Activated T-helper 1 cell treated with anti-CD3 and anti-CD28 coated beads, Interleukin-12 subunit alpha, Interleukin-12 subunit beta, Interleukin-2, Interleukin-4 antibody, amounts not matched to agents 30 ng/mL and 10 ng/mL and 1 ng/mL, durations not matched to agents 14 hours and 24 hours and 36 hours (primary cell): ENCODE measurements at places on chromosomes 7 and 10. TPM values are rescaled to one million over a fixed set of nuclear protein-coding genes. Genes with fewer than 3 reads are reported as not detected.

The PKD2L1 gene
- total RNA-seq: not detected in 2 replicates

The RBP4 gene
- total RNA-seq: not detected in 2 replicates

The ZNF727 gene
- 0.12 TPM in 1 of 2 replicates, not detected in the other for total RNA-seq

The ABCC2 gene
- total RNA-seq: 0.83 and 1.3 TPM in 2 replicates

DNA sequence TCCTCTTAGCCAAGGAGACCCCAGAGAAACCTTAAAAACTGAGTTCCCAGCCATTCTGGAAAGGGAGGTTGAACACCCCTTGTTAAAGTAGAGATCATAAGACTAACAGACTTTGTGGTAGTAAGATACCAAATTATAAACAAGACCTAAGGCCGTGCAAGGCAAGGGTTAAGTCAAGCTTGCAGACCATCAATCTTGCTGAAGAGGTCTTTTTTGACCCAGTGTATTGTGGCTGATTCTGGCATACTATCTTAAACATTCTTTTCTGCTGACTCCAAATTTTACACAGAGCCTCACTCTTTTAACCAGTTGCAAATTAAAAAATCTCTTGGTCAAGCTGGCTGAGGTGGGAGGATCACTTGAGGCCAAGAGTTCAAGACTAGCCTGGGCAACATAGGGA is 1.2 kb upstream of the TBRG4 start:
- DNase-seq: no peak

DNA sequence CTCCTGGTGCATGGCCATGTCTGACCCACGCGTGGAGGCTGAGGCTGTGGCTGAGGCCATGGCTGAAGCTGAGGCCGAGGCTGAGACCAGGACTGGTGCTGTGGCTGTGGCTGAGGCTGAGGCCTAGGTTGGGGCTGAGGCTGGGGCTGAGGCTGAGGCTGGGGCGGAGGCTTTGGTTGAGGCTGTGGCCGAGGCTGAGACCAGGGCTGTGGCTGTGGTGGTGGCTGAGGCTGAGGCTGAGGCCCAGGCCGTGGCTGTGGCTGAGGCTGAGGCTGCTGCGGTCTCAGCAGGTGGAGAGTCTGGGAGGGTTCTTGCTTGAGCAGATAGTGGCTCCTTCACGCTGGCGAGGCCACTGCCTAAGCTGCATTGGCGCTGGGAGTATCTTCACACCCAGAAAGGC is 76.4 kb downstream of the WDR37 start:
- DNase-seq: no peak

DNA sequence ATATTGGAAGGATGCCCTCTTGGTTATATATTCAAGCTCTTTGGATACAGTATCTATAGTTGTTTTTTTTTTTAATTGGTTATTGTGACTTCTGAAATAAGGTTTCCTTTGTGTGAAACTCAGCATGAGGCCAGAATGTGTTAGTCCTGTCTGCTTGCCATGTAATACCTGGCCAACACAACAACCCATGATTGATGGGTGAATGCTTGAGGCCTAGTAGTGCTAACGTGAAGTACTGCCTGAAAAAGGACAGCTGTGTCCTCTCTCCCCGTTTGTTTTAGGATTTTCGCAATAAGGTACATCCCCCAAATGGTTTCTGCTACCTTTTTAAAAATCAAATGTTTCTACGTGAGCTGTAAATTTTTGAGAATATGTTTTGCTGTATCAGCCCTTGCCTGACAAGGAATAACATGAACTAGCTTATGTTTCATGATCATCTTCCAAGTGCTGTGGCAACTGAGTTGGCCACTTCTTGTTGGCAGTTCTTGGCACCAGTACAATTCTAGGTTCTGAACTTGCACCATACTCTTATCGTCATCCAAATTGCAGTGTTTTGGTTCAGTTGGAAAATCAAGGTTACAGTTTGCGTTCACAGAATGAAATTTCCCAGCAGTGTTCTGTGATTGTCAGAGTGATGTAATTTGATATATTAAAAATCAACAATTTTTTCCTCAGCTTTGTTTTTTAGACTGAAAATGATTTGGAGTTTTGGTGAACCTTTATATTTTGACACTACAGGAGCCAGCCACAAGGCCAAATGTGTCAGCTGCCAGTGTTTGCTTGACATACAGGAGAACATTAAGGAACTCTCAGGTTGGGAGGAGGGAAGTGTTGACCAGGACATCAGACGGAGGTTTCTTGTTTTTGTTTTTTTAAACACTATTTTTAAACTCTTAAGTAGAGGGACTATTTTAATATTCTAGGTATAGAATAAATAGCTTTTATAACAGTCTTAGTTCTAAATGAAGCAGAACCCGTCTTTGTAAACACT is 13.5 kb upstream of the ASCC1 start:
- no peak for DNase-seq

DNA sequence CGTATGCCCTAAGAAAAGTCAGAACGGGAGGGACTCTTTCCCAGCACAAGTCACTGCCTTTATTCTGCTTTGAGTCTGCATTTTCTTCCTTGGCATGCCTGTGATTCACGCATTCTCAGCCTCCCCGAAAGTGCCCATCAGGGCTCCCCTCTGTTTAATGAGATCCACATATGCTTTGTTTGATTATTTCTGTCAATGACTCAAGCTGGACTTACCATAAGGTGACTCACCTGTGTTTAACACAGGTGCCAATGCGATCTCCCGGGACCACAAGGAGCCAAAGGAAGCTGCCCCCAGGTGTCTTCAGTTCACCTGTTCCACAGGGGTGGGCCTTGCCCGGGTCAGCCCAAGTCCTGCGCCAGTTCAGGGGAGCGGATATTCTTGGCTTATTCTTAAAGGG is 386.0 kb upstream of the SHH start:
- no peak for DNase-seq

The EBF3 gene
- total RNA-seq: not detected in 2 replicates

DNA sequence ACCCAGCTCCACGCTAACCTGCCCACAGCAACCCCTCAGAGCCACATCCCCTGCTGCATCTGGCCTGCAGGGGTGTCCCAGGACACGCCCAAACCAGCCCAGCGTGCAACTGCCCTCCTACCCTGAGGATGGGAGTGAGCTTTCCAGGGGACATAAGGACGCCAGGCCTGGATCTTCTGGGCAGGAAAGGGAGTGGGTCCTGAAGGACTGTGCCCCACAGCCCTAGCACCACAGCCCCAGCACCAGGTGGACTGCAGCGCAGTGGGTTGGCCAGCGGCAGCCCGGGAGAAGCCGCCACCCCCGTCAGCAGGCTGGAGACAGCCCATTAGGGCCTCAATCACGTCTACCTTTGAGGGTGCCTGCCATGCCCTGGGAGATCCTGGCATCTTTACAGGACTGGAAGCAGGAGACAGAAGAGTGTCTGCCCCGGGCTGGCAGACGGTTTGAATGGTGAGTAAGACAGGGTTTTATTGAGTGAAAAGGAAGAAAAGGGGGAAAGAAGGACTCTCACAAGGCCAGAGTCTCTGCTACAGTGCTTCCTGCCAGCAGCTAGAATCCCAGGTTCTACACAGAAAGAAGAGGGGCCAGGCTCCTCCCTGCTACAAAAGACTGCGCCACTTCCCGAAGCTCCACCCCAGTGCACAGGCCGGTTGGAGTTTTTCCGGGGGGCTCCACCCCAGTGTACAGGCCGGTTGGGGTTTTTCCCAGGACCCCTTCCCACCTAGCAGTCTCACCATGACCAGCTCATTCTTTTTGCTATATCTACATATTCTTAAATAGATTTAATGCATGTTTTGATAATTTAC is 69.8 kb upstream of the KCTD7 start:
- DNase-seq: no peak

The HOXA10 gene
- not detected in 2 replicates for total RNA-seq

The GPC2 gene
- total RNA-seq: 3.9 and 4.8 TPM in 2 replicates

DNA sequence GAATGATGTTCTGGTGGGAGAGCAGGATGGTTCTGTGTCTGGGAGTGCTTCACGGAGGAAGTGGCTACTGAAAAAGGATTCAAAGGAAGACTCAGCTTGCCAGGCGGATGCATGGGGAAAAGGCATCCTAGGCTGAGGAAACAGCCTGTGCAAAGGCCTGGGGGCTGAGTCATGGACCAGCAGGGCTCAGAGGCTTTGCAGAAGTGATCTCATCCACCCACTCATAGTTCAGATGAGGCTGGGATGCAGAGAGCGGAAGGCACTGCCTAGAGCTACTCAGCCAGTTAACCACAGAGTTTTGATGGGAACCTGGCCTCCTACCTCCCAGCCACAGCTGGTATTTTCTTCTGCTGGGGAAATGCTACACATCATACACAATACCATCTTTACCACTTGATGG is 15.8 kb upstream of the ADAMTS14 start:
- peak; percentile 42 for DNase-seq

DNA sequence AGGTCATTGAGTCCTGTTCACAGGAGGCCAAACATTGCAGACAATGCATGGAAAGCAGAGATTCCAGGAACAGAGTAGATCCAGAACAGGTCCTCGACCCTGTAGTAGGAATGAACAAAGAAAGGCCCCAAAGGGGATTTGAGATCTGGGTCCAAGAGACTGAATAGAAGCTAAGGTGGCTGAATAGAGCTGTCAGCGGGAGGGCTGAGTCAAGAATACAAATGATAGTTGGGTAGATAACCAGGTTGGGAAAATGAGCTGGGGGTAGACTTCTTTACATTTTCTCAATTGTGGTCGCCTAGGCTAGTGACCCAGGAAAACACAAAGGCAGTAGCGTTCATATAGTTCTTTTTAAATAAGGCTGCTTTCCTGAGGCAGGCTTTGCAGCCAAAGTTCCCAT is 103.4 kb upstream of the ELMO1 start:
- DNase-seq: no peak

DNA sequence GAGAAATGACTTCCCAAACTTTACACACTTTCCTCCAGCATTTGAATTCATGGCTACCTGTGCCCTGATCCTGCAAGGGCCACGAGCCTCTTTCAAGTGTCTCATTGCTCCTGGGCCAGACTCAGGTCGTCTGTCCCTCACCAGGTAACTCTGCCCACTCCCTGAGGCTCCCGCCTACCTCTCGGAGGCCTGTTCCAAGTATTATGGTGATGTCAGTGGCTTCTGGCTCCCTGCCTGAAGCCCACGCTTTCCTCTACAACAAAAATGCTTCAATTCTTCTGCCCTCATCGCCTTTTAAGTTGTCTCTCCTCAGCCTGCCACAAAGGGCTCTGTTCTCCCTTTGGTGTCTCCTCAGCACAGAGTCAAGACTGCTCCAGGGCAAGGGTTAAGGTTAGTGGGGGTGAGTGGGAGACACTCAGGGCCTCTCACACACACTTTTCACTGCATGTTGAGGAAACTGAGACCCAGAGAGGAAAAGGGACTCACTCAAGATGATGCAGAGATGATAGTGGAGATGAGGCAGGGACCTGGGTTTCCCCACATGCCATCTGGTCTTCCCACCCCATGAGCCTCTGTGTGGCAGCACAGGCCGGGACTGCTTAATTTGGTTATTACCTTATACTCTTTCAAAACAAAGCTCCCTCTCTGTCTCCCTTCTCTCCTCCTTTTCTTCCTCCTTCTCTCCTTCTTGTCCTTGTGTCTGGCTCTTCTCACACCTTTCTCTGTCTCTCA is 28.3 kb upstream of the EGR2 start:
- no peak for DNase-seq

- DNase-seq: no peak
These were observed 97.6 kb downstream of the LYZL1 start for GRCh38 chr10:29386342-29386999.

GRCh38 chr7:31373337-31374289 is 33.1 kb upstream of the NEUROD6 start:
- DNase-seq: no peak

GRCh38 chr10:110802551-110803238 is 69.0 kb upstream of the PDCD4 start:
- DNase-seq: peak; percentile 43

The ZNF438 gene
- 2.4 and 2.6 TPM in 2 replicates for total RNA-seq

DNA sequence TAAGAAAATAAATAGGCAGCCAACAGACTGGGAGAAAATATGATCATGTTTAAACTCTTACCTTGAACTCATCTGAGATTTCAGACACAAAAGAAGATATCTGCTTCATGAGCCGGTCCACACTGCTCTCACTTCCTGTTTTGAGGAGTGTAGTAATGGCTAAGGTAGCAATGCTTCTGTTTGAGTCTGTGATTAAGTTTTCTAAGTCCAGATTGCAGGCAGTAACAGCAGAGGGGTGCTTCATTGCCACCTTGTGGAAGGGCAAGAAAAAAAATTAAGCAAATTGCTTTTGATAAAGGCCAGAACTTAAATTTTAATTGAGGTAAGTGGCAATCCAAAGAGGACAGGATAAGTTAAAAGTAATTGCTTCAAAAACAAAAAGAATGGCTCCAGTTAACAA is 69.1 kb downstream of the MEST start:
- DNase-seq: no peak

The LEP gene
- not detected in 2 replicates for total RNA-seq

DNA sequence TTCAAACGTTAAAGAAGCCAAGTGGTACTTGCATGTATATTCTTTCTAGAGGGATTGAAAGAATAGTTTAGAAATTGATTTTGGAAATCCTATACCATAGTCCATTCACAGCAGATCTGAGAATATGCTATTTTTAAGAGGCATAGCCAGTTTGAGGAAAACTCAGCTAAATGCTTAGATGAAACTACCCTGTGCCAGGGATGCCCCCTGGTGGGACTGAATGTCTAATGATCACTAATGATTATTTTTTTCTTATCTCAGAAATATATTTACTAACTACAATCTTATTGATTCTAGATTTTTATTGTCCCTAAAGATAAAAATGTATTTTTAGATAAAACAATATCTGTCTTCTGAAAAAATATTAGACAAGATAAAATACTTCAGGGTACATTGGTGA is 844.9 kb upstream of the PHF14 start:
- no peak for DNase-seq

DNA sequence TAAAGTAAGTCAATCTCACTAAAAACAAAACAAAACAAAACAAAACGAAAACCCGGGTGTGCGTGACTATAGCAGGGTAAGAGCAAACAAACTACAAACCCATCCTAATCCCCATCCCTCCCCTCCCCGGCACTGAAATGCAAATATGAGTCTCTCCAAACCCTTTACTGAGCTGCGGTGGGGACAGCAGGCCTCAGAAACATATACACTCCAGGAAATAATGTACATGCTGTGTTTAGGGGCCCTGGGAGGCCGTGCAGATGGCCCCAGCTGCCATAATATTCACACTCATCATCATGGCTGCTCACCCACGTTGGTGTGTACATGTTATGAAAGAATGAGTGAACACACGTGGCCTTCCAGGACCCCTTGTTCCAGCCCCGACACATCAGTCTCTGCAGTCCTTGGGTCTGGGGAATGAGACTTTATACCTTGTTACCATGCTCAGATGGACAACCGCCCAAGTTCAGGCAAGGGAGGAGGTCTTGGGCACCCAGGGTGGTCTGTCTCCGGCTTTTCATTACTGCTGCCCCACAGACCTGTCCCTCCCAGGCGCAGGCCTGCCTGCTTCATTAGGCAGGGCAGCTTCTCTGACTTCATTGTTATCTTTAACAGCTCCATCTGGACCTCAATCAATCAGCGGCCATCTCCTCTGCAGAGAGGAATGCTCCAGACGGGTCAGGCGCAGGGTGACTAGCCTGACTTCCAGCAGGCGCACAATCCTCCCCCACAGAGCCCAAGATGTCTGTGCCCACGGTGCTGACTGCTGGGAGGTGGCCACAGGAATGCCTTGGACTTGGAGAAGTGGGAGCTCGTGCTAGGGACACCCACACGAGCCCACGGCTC is 20.6 kb downstream of the HSPA12A start:
- no peak for DNase-seq
